ENCODE measurements at places on chromosomes 5 and 9.

- H3K27ac ChIP-seq, result no peak overlapping the region
- no peak overlapping the region for H3K4me3 ChIP-seq
- DNase-seq, result no peak
- H3K36me3 ChIP-seq, result no peaks in the 10 kb centered on the region
- no peaks in the 10 kb centered on the region for H3K27me3 ChIP-seq
Observed at GRCh38 chr9:123599781-123600180, 243.8 kb downstream of the CRB2 start.

DNA sequence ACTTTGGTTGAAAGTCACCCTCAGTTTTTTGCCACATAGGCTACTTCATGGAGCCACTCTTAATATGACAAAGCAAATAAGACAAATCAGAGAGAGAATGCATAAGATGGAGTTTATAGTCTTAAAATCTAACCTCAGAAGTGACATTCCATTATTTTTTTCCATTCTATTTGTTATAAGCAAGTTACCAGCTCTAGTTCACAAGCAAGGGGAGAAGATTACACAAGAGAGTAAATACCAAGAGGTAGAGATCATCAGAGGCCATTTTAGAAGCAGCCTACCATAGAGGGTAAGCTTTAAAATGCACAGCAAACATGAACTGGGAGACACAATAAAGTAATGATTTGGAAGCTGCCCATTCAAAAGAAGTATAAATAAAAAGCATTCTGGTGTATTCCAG is 651.3 kb upstream of the MEF2C start:
- no peaks in the 10 kb centered on the region for H3K4me1 ChIP-seq
- H3K4me3 ChIP-seq, result no peak overlapping the region
- no peak for DNase-seq
- H3K27ac ChIP-seq, result no peak overlapping the region
- H3K27me3 ChIP-seq, result no peaks in the 10 kb centered on the region

DNA sequence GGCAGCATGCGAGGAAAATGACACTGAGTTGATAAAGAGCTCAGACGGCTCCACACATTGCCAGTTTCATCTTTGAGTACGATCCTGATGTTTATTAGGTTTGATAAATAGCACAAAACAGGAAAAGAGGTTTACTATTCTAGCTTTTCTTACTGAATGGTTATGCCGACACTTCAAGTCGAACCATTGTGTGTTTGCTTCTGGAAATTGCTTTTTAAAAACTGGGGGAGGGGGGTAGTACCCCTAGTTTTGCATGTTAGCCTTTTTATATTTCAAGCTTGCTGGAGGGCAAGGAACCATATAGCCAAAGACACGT is 5.2 kb downstream of the PTCH1 start:
- H3K27me3 ChIP-seq, result peaks cover 4% of the 10 kb centered on the region
- peak overlapping the region; percentile 4 for H3K27ac ChIP-seq
- H3K4me1 ChIP-seq, result peaks cover 38% of the 10 kb centered on the region
- DNase-seq, result no peak

- H3K4me1 ChIP-seq, result no peaks in the 10 kb centered on the region
- H3K27ac ChIP-seq, result no peak overlapping the region
- H3K4me3 ChIP-seq, result no peak overlapping the region
Observed at GRCh38 chr9:117156771-117157535, 257.9 kb downstream of the ASTN2 start.

GRCh38 chr5:52657247-52657645 is 130.5 kb upstream of the ITGA1 start:
- H3K27ac ChIP-seq, result no peak overlapping the region
- H3K36me3 ChIP-seq, result no peaks in the 10 kb centered on the region
- peaks cover 4% of the 10 kb centered on the region for H3K4me1 ChIP-seq
- no peak overlapping the region for H3K4me3 ChIP-seq

GRCh38 chr9:135373151-135373685 is 106.4 kb upstream of the PPP1R26 start:
- no peaks in the 10 kb centered on the region for H3K27me3 ChIP-seq
- H3K36me3 ChIP-seq, result no peaks in the 10 kb centered on the region
- no peak overlapping the region for H3K4me3 ChIP-seq
- no peak overlapping the region for H3K27ac ChIP-seq
- H3K4me1 ChIP-seq, result no peaks in the 10 kb centered on the region
- no peak for DNase-seq

DNA sequence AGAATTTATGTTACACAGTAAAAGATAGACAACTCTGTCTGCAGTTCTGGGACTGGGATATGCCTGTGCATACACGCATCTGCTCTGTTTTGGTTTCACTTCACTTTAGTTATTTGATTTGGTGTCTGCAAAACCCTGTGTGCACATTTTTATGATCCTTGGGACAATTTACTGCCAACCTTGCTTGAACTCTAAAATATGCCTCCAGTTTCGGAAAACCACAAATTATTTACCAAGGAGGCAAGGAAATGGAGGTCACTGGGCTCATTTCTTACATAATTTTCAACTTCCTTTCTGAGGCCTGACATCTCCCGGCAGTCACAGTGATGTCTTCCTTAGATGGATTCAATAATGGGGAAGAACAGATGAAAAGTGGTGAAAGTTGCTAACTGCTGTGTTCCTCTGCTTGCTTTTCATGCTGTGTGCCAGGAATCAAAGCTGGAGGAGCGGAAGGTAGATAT is 61.2 kb upstream of the TAF11L2 start:
- no peaks in the 10 kb centered on the region for H3K36me3 ChIP-seq
- no peak for DNase-seq
- H3K4me3 ChIP-seq, result no peak overlapping the region
